CD4-positive, alpha-beta T cell treated with Interleukin-10 for 1 hour (primary cell): ENCODE measurements at places on chromosomes 6 and 20.

DNA sequence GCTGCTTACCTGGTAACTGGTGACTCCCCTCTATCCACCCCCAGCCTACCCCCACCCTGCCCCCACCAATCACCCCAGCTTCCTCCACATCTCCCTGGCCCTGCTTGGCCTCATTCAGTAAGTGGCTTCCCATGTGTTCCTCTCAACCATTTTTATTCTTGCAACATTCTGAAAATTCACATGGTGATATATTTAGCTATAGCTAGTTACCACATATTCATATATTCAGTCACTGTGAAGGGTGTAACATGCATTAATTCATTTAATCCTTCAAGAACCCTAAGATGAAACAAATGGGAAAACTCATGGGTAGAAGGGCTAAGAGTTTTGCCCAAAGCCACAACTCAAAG is 95.4 kb upstream of the CEP85L start:
- DNase-seq: no peak

- no peak for DNase-seq
These were observed 67.2 kb downstream of the PKIB start for GRCh38 chr6:122677406-122677805.

DNA sequence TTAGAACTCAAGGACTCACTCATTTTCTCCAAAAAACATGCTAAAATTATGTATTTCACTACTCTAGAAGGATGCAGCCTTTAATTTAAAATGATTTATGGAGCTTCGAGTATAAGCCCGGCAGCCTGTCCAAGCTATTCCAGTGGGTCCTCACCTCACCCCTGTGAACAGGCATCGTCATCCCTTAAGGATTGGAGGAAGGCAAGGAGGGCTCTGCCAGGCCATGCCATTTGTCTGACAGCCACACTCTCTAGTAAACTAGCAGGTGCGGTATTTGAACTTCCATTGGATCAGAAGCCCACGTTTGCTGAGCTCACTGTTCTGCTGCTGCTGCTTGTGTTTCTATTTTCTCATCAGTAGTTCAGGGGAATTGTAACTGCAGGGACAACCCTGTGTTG is 39.8 kb upstream of the NAA20 start:
- DNase-seq: no peak

GRCh38 chr6:137248702-137249101 is 29.5 kb upstream of the IFNGR1 start:
- no peak for DNase-seq

GRCh38 chr6:74333406-74333805 is 637.4 kb downstream of the CD109 start:
- no peak for DNase-seq

DNA sequence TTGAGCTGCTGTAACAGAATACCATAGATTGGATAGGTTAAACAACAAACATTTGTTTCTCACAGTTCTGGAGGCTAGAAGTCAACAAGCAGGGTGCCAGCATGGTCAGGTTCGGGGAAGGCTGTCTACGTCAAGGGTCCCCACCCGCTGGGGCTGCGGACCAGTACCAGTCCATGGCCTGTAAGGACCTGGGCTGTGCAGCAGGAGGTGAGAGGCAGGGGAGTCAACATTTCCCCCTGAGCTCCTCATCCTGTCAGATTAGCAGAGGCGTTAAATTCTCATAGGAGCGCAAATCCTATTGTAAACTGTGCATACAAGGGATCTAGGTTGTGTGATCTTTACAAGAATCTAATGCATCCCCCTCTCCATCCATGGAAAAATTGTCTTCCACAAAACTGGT is 3.8 kb downstream of the ADGB start:
- DNase-seq: no peak

- DNase-seq: no peak
These were observed 135.1 kb downstream of the ZFP64 start for GRCh38 chr20:52056203-52057062.
